Muscle of leg (tissue), 16 donors: ENCODE measurements at places on chromosomes 7 and 10. TPM values are rescaled to one million over a fixed set of nuclear protein-coding genes. Genes with fewer than 3 reads are reported as not detected.

Gene SEC31B
- polyA plus RNA-seq, result 5.3 TPM

Gene PDE6C
- polyA plus RNA-seq, result 0.30 TPM

Gene C10orf67
- 0.08 TPM for polyA plus RNA-seq

Gene HOXA5
- polyA plus RNA-seq, result 16.0 TPM

- DNase-seq, result no peak
These were observed 12.4 kb downstream of the ZNF789 start for GRCh38 chr7:99485094-99485493.

DNA sequence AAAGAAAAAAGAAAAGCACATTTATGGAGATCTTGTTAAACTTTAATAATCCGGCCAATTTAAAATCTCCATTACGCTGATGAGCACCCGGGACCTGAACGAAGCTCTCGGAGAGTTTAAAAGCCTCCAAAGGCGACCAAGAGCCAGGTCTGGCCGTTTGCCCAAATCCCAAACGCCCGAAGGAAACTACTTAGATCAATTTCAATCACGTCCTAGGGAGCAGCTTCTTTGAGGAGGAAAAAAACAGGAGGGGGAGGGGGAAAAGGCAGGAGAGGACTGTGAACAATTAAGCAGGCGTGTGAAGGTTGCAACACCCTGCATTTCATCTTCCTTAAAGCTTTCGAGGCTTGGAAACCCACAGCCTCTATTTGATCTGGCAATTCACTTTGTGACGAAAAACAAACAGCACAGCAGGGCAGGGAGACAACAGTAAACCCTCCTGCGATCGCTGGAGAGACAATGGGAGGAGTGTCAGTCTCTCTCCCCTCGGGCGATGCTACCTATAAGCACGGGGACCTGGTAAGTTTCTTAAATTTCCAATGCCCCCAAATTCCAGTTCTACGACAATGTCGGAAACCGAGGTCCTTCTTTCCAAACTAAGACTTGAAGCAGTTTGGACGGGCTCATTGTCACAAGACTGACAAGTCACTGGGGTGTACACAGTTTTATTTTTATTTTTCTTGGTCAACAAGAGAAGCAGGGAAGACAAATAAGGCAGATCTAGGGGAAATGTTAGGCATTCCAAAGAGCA is 1.2 kb downstream of the KLF6 start:
- peak; percentile 95 for DNase-seq

DNA sequence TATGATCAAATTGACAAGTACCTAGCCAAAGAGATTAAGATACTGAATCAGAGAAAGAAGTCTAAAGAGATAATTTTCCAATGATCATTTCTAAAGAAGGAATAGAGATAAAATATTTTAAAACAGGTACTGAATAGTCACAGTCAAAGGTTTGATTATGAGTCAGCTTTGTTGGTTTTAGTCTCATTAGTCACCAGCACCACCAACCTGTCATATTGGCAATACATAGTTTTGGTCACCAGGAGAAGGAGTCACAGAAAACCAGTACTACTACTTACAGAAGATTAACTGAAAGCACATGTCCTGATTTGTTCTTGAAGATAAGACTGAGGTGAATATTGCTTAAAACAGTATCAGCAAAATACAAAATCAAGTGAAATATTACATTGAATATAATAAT is 34.6 kb downstream of the ZEB1 start:
- no peak for DNase-seq

GRCh38 chr10:125983161-125983560 is 86.8 kb downstream of the FANK1 start:
- no peak for DNase-seq

GRCh38 chr10:48227213-48227612 is 47.3 kb downstream of the FRMPD2 start:
- no peak for DNase-seq

DNA sequence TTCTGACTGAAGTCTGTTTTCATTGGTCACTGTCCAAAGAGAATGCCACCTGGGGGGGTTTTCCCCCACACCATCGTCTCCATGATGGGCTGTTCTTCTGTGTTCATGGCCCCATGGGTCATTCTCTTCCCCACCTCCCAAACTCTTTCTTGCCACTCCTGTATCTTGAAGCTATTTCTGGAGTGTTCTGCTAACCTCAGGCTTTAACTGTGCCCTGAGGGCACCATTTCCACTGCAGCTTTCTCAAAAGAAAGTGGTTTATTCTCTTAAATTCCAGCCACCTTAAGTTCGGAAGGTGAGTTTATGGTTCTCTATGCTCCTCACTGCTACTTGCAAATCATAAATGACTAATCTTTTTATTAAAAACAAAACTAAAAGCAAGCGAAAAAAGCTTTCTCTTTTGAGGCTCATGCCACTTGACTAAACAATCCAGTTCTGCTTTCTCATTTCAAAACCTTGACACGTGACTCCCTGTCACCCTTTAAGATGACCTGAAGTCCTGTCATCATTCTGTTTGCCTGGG is 7.4 kb upstream of the APBB1IP start:
- peak; percentile 62 for DNase-seq

DNA sequence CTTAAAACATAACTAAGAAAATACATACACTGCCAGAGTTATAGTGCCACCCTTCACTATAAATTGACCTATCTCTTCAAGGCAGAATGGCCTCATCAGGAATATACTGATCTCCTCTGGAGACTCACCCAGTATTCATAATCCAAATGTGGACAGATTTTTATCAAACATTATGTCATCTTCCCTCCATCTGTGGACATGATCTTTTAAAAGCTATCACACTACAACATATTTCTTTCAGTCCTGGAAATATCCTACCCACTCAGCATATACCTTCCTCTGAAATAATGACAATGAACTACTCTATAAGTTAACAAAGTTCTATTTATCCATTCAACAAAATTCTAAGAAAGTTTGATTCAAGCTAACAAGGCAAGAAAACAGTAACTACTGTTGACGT is 3.2 kb downstream of the ZNF800 start:
- no peak for DNase-seq

DNA sequence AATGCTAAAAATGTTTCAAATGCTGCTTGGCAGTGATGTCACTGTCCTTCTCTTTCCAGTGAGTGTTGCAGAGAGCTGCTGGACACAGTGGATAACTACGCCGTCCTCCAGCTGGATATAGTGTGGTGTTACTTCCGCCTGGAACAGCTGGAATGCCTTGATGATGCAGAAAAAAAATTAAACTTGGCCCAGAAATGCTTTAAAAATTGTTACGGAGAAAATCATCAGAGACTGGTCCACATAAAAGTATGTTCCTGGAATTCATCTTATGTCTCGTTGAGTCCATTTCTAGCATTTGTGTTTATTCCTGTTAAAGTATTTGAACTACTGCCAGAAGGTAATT is 25.2 kb downstream of the NUB1 start:
- DNase-seq, result peak; percentile 96
